Esophagus squamous epithelium (tissue), 5 donors: ENCODE measurements at places on chromosomes 12 and 14.

DNA sequence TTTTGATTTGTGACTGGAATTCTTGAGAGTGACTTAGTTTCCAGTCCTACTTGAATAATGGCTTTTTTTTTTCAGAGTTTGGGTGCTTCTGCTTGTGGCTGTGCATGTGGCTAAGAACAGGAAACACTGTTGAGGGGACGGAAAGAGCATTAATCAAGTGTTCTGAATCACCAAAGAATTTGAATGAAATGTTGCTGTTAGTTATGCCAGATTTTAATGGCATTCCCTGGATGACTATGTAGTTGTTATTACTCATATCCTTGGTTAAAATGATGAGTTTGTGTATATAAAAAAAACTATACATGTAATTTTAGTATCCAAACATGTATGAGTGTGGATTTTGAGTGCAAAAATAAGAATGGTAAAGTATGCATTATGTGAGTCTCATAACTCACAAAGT is 347.9 kb downstream of the BCAT1 start:
- no peak for DNase-seq

DNA sequence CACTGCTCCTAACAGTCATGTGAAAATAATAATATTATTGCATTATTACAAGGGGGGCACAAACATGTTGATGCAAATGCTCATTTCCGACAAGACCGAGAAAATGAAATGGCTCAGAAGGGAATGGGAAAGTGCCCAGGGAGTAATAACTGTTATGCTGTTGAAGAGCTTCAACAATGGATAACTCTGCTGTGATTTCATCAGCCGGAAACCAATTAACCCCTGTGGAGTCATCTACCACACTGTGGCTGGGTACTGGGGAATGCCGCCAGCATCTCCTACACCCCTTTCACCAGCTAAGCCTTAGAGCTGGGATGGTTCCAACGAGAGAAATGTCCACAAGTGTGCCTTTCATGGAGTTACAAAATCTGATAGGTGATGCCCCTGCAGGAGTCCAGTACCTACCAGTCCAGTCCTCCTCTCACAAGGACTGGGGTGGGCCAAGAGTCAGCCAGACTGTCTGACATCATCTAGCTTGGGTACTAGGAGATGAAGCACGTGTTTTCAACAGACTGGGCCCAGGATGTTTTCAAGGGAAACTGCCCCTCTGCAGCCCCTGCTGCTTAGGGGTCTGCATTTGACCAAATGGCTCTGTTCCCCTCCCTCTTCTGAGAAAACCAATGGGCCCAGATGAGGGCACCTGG is 509.3 kb upstream of the CCDC196 start:
- no peak for DNase-seq

- no peak for DNase-seq
Measured at GRCh38 chr14:71338153-71338552, 430.9 kb downstream of the PCNX1 start.

GRCh38 chr12:75564852-75565251 is 53.4 kb upstream of the KRR1 start:
- DNase-seq, result no peak

DNA sequence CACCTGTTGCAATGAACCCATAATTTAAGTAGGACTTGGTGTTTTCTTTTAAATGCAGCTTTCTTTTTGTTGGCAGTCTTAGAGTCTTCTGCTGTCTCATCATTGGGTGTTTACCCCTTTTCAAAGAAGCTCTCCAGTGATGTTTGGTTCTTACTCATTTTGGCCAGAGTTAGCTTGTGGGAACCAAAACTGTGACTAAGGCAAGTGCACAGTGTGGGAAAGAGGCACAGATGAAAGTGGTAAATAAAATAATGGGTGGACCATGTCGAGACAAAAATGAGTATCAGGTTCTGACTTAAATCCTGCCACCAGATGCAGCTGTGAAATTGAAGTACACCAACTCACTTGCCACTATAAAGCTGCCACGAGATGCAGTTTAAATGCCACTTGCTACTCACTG is 615.4 kb upstream of the MIS18BP1 start:
- no peak for DNase-seq

DNA sequence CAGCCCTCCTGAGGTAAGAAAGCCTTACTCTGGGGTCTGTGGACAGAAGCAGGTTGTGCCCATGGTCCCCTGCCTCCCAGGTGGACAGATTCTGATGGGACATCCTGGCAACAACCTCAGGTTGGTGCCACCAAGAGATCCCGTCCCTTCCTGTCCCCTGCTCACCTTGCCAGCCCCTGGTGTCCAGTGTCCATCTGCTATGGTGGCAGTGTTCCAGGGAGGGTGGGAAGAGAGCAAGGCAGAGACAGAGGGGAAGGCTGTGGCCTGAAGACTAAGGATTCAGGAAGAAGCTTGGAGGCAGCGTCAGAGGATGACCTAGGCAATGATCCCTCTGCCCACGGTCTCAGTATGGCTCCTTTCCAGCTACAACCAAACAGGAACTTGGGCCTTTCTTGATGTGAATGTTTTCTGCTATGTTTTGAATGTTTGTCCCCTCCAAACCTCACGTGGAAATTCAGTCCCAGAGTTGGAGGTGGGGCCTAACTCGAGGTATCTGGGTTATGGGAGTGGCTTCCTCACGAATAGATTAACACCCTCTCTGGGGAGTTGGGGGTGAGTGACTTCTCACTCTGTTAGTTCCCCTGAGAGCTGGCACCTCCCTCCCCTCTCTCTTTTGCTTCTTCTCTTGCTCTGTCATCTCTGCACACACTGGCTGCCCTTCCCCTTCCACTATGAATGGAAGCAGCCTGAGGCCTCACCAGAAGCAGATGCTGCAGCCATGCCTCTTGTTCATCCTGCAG is 26.9 kb downstream of the IQSEC3 start:
- DNase-seq, result no peak

GRCh38 chr14:22539831-22540230 is 49.2 kb downstream of the DAD1 start:
- DNase-seq, result no peak

DNA sequence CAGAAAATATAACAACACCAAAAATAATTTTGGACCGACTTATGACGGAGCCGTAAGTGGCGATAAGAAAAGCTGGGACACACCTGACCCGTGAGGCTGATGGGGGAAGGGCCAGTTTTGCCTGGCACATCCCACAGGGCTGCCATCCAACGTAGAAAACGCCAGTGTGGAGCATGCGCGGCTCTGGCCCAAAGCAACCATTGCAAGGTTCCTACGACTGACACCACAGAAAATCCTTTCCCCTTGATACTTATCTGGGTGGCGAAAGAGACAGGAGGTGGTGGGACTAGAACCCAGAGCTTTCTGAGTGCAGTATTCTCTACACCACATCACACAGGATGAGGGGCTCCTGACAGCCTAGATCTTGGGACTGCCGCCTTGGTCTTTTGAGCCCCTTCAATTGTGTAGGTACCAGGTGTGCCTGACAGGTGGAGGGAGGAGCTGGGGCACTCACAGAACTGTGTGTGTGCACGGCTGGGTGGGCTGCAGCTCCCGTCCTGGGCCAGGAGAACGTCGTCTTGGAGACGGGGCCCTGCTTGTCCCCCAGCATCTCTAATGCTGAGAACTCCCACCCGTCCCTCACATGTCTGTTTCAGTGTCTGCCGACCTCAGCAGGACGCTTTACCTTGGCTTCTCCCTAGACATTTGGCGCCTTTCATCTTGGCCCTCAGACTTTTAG is 17.4 kb upstream of the CACNA2D4 start:
- no peak for DNase-seq

DNA sequence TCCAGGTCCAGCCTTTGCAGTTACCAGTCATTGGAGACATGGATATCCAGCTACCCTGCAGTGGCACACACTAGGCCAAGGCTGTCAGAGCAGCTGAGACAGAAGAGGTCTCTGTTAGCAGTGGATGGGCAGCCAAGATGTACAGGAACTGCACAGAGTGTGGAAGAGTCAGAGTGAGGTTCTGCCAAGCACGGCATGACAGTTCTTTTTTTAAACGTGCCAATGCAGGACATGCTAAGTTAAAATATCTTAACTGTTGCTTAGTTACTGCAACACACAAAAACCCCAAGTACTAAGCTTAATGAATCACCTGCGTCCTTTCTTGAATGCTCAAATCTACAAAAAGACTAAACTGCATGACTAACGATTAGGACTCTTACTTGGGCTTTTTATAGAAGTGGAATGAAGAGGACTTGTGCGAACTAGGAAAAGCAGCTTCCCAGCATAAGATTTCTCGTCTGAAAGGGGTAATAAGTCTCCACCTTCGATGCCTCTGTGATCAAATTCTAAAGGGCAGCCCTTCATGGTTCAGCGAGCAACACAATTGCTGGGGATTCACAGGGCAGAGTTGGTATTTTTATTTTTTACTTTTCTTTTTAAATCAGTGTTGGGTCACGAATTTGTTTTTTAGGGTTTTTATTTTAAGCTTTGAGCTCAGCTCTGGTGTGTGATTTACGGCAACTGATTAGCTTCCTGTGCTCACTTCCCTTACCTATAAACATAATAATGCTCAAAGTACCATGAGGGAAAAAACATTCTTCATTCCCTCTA is 20.6 kb downstream of the MAPK1IP1L start:
- no peak for DNase-seq

GRCh38 chr12:71236133-71236660 is 78.4 kb upstream of the TSPAN8 start:
- DNase-seq, result no peak

GRCh38 chr12:10957741-10958140 is 18.7 kb upstream of the TAS2R14 start:
- DNase-seq, result no peak

GRCh38 chr14:101357038-101357437 is 204.3 kb upstream of the DIO3 start:
- no peak for DNase-seq

GRCh38 chr12:114508529-114509129 is 102.7 kb upstream of the TBX5 start:
- no peak for DNase-seq

DNA sequence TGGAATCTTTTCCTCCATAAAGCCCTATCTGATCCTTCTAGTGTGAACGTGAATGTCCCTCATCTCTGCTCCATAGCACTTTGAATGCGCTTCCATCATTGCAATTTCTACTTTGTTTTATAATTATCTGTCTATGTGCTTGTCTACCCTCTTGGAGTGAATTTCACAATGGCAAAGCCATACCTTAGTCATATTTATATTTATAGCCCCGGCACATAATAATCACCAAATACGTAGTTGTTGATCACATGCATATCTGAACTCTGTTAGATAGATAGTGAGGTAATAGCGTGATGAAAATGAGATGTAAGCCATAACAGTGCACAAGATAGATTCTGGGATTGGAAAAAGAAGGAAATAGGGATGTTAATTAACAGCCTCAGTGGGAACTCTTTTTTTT is 55.2 kb downstream of the MSRB3 start:
- no peak for DNase-seq

GRCh38 chr14:52701223-52701622 is 5.8 kb upstream of the PSMC6 start:
- no peak for DNase-seq

DNA sequence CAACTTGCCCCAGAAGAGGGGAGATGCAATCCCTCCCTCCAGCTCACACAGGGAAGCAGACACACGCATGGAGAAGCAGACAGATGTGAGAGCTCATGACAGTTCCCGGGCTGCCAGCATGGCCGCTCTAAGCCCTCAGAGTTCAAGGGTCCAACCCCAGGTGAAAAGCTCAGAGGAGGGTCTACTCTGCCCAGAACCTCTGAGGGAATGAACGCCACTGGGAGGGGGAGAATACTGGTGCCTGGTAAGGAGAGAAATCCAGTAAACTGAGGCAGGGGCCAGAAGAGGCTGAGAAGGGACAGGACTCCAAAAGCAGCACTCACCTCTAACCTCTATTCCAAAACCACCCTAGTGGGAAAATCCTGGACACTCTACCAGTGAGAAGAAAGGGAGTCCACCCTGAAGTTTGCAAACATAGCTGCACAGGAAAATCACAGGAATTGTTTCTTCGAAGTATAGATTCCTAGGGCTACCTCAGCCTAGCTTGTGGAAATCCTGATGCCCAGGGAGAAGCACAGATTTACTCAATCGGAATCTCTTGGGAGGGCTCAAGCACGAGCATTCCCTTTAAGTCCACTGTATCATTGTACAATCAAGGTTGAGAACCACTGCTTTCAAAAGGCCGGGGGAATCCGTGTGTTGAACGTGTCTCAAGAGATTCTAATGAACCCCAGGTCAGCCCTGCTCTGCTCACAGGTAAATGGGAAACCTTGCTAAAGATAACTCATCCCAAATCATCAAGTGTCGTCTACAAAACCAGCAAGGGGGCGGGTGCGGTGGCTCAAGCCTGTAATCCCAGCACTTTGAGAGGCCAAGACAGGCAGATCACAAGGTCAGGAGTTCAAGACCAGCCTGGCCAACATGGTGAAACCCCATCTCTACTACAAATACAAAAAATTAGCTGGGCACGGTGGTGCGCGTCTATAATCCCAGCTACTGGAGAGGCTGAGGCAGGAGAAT is 34.3 kb upstream of the PLEKHG6 start:
- DNase-seq, result no peak

GRCh38 chr12:116784238-116784612 is 46.1 kb downstream of the RNFT2 start:
- DNase-seq, result no peak

GRCh38 chr14:101628471-101628966 is 67.2 kb downstream of the DIO3 start:
- DNase-seq, result no peak

- DNase-seq, result no peak
Measured at GRCh38 chr12:54933376-54933775, 51.2 kb downstream of the TESPA1 start.

- DNase-seq, result no peak
Measured at GRCh38 chr14:49164074-49164473, 422.1 kb downstream of the RPS29 start.

DNA sequence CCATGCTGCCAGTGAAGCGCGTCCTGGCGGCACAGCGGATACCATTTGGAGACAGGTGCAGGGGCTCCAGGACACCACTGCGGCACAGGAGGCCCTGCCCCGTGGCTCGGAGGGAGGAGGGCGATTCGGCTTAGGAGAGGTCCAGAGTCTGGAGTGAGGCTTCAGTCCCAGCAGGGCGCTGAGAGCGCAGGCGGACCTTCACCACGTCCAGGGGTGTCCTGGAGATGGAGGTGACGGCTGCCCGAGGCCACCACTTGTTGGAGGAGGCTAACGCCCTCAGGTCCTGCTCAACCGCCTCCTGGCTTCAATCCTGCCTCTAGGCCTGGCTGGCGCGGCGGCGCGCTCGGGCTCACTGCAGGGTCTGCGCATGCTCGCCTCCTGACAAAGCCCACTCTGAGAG is 45.7 kb downstream of the EIF2S3B start:
- no peak for DNase-seq

- no peak for DNase-seq
Measured at GRCh38 chr14:87179936-87180335, 813.0 kb downstream of the GALC start.

GRCh38 chr12:81863406-81863805 is 104.3 kb upstream of the PPFIA2 start:
- DNase-seq, result no peak
